Stimulated activated CD4-positive, alpha-beta T cell treated with anti-CD3 and anti-CD28 coated beads, Interleukin-15, amount 100 ng/mL, for 24 hours (primary cell): ENCODE measurements at places on chromosomes 16 and 17.

GRCh38 chr16:56675685-56676210, 6.1 kb downstream of the MT1H start:
- DNase-seq: peak; percentile 64

DNA sequence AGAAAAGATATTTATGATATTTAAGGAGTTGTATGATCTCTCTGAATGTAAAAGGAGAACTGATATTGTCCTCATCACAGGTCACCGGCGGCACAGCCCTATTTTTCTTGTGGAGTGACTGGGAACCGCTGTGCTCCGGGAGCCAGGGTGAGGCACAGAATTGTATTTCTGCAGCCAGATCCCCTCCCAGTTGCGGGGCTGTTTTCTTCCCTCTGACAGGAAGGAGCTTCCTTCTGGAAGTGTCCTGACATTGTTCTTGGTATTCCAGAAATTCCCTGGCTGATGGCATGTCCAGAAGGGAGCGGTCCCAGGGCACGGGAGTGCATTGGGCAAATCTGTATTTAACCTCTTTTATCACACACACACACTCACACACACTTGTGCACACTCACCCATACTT, 268.6 kb upstream of the FOXF1 start:
- no peak for DNase-seq

DNA sequence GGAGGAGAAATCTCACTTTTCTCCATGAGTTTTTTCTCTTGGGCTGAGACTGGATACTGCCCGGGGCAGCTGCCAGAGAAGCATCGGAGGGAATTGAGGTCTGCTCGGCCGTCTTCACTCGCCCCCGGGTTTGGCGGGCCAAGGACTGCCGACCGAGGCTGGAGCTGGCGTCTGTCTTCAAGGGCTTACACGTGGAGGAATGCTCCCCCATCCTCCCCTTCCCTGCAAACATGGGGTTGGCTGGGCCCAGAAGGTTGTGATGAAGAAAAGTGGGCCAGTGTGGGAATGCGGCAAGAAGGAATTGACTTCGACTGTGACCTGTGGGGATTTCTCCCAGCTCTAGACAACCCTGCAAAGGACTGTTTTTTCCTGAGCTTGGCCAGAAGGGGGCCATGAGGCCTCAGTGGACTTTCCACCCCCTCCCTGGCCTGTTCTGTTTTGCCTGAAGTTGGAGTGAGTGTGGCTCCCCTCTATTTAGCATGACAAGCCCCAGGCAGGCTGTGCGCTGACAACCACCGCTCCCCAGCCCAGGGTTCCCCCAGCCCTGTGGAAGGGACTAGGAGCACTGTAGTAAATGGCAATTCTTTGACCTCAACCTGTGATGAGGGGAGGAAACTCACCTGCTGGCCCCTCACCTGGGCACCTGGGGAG, 19.1 kb downstream of the NGFR start:
- no peak for DNase-seq

DNA sequence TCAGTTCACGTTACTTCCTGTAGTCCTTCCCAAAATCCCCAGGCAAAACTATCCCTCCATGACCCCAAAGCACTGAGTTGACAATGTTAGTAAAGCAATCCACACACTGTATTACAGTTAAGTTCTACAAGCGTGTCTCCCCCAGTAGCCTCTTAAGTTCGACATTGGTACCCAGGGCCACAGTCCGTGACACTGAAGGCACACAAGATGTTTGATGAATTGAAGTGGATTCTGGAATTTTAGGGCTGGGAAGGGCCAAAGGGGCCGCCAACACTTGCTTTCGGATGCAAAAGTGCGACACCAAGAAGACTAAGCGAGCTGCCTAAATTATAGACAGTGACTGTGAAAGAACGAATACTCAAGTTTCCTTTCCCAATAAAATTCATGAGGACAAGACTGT, 1.5 kb downstream of the VPS35 start:
- no peak for DNase-seq

DNA sequence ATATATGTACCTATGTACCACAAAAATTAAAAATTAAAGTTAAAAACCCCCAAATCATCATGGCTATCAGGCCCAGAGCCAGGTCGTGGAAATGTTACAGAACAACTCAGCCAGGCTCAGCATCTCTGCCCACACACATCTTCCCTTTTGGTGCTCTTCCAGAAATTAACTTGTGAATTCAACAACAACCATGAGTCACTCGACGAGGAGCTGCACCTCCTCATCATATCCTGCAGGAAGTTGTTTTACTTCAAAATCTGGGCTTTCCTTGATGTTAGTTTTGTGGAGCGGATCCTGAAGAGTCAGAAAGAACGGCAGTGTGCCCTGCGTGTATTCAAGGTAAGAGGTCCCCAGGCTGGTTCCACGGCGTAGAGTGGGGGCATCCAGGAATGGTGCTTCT, 10.6 kb downstream of the FBXO39 start:
- DNase-seq: no peak
